ENCODE measurements at places on chromosomes 3 and 15.
A peak's percentile ranks its signal among the peaks of the same experiment; 100 is the strongest.

DNA sequence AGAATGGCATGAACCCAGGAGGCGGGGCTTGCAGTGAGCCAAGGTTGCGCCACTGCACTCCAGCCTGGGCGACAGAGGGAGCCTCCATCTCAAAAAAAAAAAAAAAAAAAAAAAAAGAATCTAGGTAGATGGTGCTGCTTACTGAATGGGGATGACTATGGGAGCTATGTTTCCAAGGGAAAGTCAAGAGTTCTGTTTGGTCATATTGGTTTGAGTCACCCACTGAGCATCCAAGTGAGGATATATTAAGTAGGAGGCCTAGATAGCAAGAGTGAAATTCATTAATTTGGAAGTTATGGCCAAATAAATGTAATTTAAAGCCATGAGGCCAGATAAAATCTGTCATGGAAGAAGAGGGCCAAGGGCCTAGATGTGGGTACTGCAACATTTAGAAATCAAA, 9.0 kb upstream of the UACA start:
- no peaks in the 10 kb centered on the region for H3K36me3 ChIP-seq
- H3K27me3 ChIP-seq: no peaks in the 10 kb centered on the region
- H3K4me1 ChIP-seq: no peaks in the 10 kb centered on the region
- H3K4me3 ChIP-seq: no peak overlapping the region
- DNase-seq: no peak

DNA sequence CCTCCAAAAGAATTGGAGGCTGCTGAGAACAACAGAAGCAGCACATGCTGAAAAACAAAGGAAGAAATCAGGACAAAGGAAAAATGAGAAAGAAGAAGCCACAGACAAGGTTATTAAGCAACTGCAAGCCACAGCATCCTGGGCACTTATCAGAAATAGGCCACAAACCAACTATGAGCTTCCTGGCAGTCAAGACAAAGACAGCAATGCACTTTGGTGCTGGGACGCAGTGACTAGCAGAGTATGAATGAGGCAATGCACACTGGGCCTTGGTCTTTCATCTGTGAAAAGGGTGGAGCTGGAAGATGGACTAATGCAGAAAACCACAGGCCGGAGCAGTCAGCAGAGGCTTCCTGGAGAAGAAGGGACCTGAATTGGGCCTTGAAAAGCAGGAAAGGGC, 56.0 kb upstream of the LINGO1 start:
- no peak overlapping the region for H3K27ac ChIP-seq
- H3K36me3 ChIP-seq: no peaks in the 10 kb centered on the region
- H3K4me3 ChIP-seq: no peak overlapping the region
- no peaks in the 10 kb centered on the region for H3K4me1 ChIP-seq

GRCh38 chr3:195877767-195878423, 30.5 kb downstream of the TNK2 start:
- no peak for DNase-seq
- H3K27ac ChIP-seq: no peak overlapping the region
- H3K36me3 ChIP-seq: peaks cover 31% of the 10 kb centered on the region

DNA sequence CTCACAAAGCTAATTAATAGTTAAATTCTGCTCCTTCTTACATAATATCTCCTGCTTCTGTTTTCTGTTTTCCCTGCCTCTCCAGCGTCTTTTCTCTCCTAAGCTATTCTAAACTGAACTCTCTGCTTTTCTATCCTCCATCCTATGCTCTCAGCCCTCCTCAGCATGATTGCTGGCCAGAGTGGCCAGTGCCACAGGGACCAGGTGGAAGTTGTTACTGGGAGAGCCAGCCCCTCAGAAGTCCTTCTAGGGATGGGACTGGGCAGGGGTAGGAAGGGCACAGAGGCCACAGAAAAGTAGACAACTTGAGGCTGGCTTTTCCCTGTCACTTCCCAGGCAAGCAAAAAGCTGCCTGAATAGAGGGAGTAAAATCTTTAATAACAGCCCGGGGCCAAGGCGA, 76.8 kb downstream of the LARS2 start:
- H3K36me3 ChIP-seq: peaks cover 27% of the 10 kb centered on the region
- no peak overlapping the region for H3K27ac ChIP-seq
- H3K27me3 ChIP-seq: no peaks in the 10 kb centered on the region
- no peak for DNase-seq

DNA sequence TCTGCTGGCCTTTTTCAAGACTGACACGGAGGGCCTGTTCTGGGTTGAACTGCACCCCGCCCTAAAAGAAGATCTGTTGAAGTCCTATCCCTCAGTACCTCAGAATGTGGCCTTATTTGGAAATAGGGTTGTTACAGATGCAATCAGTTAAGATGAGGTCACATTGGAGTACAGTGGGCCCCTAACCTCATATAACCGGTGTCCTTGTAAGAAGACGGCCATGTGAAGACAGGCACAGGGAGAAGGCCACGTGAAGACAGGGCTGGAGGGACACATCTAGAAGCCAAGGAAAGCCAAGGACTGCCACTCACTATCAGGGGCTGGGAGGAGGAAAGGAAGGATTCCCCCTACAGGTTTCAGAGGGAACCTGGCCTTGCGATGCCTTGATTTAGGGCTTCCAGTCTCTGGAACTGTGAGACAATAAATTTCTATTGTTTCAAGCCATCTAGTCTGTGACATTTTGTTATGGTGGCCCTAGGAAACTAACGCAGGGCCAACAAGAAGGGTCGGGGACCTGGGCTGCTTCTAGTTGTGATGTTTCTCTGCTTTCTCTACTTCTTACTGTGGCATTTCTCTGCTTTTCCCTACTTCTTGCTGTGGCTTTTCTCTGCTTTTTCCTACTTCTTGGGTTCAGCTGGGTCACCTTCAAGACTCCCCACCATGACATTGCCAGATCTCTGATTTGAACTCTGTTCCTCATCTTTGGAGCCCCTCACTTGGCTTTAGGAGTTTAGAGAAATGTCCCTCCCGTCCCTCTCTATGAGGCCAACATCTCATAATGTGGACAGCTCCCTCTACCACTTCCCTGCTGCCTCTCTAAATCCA, 4.8 kb upstream of the CCDC174 start:
- H3K27ac ChIP-seq: no peak overlapping the region
- peaks cover 2% of the 10 kb centered on the region for H3K27me3 ChIP-seq
- no peak overlapping the region for H3K4me3 ChIP-seq
- no peak for DNase-seq

- peak; percentile 39 for DNase-seq
- H3K4me3 ChIP-seq: no peak overlapping the region
- H3K27ac ChIP-seq: no peak overlapping the region
- H3K36me3 ChIP-seq: no peaks in the 10 kb centered on the region
- peaks cover 13% of the 10 kb centered on the region for H3K4me1 ChIP-seq
- H3K27me3 ChIP-seq: no peaks in the 10 kb centered on the region
Measured at GRCh38 chr3:88433568-88433967, 283.8 kb downstream of the C3orf38 start.

DNA sequence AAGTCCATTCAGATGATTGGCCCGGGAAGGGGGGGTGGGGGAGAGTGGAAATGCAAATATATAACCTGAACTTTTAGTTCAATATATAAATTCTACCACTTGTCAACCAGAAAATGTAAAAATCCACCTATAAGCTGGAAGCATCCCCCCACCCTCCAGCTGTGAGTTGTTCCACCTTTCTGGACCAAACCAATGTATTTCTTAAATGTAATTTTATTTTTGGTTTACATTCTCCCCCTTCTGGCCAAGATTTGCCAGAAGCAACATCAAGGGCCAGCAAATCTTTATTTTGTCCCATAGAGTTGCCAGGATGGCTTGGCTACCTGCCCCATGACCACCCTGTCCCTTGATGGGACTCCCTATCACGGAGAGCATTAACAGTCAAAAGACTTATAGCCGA, 545.7 kb downstream of the TBL1XR1 start:
- H3K36me3 ChIP-seq: no peaks in the 10 kb centered on the region
- H3K27ac ChIP-seq: no peak overlapping the region
- no peak for DNase-seq
- H3K4me1 ChIP-seq: no peaks in the 10 kb centered on the region

DNA sequence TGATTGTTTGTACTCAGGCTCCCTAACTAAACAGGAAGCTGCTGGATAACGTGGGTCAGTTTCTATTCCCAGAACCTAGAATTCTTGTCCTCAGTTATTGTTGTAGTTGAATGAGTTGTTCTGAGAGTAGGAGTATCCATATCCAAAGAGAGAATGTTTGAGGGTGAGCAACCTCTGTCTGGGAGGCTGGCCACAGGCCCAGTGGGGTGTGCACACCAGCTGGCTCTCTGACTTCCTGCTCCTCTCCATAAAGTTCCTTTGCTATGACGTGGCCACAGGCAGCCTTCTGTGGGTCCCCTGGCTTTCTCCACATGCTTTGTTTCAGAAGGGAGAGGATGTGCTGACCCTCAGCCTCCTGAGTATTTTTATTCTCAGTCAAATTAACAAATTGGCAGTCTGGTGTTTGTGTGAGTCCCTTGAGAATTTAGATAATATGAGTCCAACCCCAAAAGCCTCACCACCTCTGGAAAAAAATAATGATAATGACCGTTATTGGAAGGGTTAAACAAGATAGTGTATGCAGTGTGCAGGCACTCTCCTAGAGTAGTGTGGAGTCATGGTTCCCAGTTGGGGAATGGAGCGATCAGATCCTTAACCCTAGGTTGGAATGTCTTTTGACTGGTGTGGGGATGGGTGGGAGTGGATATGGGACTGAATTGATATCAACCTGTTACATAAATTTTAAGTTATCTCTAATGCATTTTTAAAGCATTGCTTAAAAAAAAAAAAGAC, 47.6 kb upstream of the MED12L start:
- H3K4me3 ChIP-seq: no peak overlapping the region
- no peaks in the 10 kb centered on the region for H3K4me1 ChIP-seq
- no peak for DNase-seq
- no peaks in the 10 kb centered on the region for H3K36me3 ChIP-seq
- no peaks in the 10 kb centered on the region for H3K27me3 ChIP-seq

GRCh38 chr3:55721716-55722484, 234.8 kb upstream of the WNT5A start:
- no peak overlapping the region for H3K4me3 ChIP-seq
- H3K36me3 ChIP-seq: no peaks in the 10 kb centered on the region
- no peak overlapping the region for H3K27ac ChIP-seq

DNA sequence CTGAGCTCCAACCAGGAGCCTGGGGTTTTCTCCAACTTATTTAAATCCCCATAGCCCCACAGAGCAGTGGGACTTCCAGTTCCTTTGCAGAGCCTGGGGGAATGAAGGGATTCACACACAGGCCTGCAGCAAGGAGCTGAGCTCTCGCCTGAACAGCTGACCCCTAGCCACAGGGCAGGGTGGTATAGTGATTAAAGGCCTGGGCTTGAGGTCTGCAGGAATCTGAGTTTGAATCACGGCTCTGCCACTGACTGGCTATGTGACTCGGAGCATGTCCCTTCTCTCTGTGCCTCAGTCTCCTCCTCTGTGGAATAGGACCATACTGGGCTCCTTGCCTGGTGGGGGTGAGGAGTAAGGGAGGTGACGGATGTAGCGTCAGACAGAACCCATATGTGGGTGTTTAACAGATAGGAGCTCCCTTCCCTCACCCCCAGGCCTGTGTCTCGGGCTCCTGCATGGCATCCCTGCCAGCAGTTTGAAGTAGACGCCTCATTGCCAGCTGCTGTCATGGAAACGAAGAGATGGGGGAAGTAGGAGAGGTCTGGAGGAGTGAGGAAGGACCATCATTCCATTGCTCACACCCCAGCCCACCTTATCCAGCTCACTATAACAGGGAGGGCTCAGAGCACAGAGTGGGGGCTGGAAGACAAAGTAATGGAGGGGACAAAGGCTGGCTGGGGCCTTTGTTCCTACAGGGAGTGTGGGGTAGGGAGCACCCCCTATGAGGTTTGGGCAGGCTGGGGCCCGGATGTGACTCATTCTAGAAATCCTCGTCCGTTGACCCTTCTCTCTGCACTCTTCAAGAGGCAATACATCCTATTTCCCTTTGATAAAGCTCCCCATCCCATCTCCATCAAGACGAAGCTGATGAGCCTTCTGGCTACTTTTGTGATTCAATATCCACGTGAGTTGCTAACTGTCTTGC, 14.8 kb downstream of the HRH1 start:
- peaks cover 3% of the 10 kb centered on the region for H3K27me3 ChIP-seq
- no peak for DNase-seq
- no peak overlapping the region for H3K27ac ChIP-seq

GRCh38 chr15:83810110-83810509, 156.2 kb downstream of the ADAMTSL3 start:
- no peaks in the 10 kb centered on the region for H3K4me1 ChIP-seq
- no peaks in the 10 kb centered on the region for H3K27me3 ChIP-seq
- H3K27ac ChIP-seq: no peak overlapping the region
- H3K4me3 ChIP-seq: no peak overlapping the region

DNA sequence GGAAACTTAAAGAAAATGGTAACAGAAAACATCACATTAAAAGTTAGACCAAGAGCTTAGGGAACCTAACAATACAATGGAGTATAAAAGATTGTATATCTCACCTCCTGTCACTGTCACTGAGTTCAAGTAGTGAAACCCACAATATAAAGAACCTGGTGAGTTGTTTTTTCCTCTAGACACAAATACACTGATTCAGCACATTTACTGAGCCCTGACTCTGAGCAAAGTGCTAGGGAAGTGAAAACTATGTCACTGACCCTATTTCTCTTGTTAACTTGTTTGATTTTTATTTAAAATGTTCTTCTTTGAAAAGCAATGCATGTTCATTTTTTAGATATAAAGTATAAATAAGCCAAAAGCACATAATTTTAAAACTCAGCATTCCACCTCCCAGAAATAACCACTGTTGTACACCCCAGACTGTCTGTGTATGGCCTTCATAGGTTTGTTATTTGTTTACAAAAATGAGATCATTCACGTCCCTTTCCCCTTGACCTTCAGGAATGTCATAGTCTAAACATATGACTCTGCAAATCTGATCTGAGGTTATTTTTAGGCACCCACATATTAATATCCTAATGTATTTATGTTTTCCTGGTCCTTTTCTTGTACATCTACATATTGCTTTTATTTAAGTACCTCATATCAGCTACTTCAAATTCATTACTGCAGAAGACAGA, 69.2 kb upstream of the CSTA start:
- H3K4me3 ChIP-seq: no peak overlapping the region
- no peaks in the 10 kb centered on the region for H3K4me1 ChIP-seq
- H3K27ac ChIP-seq: no peak overlapping the region

DNA sequence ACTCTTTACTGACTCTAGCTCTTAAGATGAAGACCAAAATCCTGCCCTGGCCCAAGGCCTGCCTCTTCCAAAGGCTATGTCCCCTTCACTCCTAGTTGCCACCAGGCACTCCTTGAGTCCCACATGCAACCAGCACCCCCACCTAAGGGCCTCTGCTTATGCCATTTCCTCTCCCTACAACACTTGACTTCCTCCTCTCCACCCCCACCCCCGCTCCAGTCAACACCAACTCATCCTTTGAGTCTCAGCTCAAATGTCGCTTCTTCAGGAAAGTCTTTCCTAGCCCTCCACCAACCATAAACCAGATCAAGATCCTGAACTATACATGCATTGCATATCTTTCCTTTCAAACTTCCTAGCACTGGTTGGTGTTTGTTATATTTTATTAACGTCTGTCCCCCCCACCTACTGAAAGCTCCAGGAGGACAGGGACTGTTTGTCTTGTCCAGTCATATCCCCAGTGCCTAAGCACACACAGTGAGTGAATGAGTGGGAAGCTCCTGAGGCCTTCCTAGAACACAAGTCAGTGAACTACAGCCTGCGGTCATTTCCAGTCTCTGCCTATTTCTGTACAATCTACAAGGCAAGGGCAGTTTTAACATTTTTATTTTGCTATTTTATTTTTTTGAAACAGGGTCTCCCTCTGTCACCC, 7.3 kb downstream of the TBC1D2B start:
- peak; percentile 78 for DNase-seq
- no peak overlapping the region for H3K4me3 ChIP-seq
- H3K27ac ChIP-seq: peak overlapping the region; percentile 80
- peaks cover 19% of the 10 kb centered on the region for H3K36me3 ChIP-seq

GRCh38 chr15:69085325-69086081, 71.0 kb downstream of the NOX5 start:
- H3K27ac ChIP-seq: no peak overlapping the region
- H3K4me1 ChIP-seq: no peaks in the 10 kb centered on the region
- DNase-seq: no peak

Measured in DND-41 (cell line).